ENCODE measurements at places on chromosomes 4 and X.
A peak's percentile ranks its signal among the peaks of the same experiment; 100 is the strongest.

DNA sequence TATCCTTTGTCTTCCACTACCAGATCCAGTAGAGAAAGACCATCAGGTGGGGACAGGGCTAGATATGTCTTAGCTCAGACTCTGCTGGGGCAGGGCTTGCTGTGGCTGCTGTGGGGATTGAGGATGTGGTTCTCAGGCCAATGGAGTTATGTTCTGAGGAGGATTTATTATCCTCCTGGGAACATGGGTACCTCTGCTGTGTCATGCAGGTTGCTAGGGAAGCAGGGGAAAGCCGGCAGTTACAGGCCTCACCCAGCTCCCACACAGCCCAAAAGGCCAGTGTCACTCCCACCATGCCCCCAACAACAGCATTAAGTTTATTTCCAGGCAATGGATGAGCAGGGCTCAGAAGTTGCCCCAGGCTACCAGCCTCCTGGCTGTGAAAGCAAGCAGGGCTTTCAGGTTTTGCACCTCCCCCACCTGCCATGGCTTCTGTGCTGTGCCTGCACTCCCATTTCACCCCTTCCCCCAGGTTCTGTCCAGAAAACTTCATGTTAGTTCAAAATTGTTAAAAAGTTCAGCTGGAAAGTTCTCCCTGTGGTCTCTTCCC lies 879.9 kb downstream of the ARAP2 start:
- no peak for DNase-seq

DNA sequence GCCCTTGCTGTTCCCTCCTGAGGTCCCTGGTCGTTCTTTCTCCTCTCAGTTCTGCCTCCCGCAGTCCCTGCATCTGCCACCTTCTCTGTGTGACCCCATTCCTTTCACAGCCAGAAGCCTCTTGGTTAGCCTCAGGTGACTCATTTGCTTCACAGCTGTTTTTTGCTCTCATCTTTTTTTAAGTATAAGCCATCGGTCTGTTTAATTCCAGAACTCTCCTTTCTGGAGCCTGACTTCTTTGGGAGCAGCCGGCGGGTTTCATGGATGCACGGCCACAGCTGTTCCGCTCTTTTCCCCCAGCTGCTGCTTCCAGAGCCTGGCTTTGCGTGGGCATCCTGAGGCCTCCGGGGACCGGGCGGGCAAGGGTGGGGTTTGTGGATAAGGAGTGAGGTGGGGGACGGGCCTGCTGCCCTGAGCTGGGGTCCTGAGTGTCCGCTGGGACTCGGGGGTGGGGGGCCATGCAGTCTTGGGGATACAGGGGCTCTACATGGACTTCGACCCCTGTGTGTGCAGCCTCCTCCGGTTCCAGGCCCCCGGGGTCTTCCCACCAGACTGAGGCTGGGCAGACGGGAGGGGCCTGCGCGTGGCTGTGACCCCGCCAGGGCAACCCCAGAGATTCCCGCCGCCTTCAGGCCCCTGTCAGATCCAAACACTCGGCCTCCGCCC lies 46.7 kb downstream of the PCGF3 start:
- DNase-seq = no peak

- DNase-seq = no peak
These were observed 4.9 kb downstream of the LYAR start for GRCh38 chr4:4284827-4285618.

GRCh38 chr4:83723609-83724008 lies 187.7 kb downstream of the GPAT3 start:
- peak; percentile 29 for DNase-seq

DNA sequence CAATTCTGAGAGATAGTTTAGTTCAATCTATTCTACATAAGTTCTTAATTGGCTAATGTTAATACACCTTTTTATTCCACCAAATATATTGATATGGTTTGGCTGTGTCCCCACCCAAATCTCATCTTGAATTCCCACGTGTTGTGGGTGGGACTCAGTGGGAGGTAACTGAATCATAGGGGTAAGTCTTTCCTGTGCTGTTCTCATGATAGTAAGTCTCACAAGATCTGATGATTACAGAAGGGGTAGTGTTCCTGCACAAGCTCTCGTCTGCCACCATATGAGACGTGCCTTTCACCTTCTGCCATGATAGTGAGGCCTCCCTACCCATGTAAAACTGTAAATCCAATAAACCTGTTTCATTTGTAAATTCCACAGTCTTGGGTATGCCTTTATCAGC lies 11.3 kb downstream of the PPA2 start:
- no peak for DNase-seq

DNA sequence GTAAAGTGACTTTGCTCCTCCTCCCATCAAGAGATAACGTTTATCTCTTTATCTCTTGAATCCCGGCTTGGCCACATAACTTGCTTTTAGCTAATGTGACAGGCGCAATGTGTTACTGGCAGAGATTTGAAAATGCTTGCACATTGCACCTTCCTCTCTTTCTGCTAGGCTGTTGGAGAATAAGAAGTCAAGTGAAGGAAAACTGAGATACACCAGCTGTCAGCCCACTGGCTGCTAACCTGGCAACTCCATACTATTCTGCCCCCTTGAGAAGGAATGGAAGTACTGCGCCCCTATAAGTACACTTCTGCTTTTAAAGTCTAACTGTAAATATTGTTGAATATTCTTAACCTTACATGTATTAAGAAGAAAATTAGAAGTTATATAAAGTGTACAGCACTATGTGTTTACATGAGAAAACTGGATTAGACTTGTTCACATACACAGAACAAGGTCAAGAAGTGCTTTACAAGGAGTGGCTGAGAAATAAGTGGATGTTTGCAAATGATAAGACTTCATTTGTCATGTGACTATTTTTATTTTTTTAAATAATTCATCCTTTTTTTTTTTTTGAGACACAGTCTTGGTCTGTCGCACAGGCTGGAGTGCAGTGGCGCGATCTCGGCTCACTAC lies 424.5 kb upstream of the CTSO start:
- peak; percentile 45 for DNase-seq

- DNase-seq = no peak
These were observed 13.5 kb upstream of the PLS3 start for GRCh38 chrX:115547448-115547847.

- DNase-seq = no peak
These were observed 2178.2 kb downstream of the ARAP2 start for GRCh38 chr4:34066126-34066525.

- peak; percentile 23 for DNase-seq
These were observed 77.9 kb downstream of the EGF start for GRCh38 chr4:109990261-109991257.

DNA sequence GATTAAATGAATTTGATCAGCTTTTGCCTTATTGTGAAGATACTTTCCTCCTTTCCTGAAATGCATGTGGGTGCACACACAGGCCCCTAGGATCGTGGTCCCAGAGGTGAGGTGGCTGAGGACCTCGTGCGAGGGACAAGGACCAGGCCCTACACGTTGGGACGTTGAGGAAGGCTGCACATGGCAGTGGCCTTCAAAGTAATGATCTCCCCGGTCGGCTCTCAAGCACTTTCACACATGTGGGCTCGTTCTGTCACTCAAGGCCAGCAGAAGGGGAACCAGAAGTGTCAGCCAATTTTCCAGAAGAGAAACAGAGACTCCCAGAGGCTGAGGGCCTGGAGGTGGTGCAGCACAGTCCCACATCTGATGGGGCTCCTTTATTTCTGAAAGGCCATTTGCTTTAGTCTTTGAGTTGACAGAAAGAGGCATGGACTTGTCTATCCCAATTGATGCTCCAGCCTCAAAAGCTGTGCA lies 196.8 kb downstream of the AFAP1 start:
- peak; percentile 55 for DNase-seq

DNA sequence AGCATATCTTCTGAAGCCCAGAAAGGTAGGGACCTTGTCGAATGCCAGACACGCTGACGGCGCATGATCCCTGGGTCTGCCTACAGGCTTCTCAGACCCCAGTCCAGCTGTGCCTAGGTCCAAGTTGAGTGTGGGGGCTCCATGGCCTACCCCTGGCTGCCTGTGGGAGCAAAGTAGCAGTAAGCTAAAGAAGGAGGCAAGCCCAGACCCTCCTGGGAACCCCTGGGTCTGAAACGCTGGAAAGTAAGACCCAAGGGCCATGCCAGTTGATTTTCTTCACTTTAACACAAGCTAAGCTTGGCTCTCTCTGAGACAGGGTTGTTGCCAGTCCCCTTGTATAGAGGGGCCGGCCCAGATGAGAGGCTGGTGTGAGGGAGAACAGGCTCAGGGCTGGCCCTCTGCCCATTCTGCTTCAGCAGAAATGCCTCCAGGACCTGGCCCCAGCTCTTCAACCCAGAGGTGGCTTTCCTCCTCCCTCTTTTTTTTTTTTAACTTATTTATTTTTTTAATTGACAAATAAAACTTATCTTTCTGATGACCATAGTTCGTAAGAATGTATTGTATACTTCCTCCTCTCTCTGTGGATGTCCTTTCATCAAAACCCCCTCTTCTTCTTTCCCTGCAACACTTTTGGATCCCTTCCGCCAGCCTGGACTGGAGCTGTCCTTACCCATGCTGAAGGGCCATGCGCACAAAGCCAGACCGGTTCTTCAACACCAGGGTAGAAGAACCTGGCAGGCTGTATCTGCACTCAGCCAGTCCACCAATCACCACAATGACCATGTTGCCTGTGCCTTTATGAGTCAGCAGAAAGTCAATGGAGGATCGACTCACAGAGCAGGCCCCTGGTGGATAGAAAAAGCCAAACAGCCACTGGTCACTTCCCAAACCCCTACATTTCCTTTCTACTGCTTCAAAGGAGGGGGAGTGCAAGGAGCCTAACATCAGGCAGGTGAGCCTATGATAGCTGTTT lies 7.1 kb downstream of the AWAT2 start:
- DNase-seq = no peak

DNA sequence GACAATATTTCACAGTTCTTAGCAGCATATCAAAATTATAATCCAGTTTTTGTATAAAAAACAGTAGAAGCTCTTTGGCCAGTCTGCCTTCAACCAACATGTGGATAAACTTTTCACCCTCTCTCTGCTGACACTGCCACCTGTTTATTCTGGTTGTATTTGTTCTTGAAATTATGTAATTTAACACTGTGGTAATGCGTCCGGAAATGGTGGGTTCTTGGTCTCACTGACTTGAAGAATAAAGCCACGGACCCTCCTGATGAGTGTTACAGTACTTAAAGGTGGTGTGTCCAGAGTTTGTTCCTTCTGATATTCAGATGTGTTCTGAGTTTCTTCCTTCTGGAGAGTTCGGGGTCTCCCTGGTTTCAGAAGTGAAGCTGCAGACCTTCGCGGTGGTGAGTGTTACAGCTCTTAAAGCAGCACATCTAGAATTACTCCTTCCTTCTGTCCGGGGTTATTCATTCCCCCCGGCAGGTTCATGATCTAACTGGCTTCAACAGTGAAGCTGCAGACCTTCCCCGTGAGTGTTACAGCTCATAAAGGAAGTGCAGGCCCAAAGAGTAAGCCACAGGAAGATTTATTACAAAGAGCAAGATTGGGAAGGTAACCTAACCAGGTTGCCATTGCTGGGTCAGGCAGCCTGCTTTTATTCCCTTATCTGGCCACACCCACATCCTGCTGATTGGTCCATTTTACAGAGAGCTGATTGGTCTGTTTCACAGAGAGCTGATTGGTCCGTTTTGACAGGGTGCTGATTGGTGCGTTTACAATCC lies 15.7 kb downstream of the FAM184B start:
- no peak for DNase-seq

GRCh38 chr4:48991357-48991756 lies 5.3 kb downstream of the CWH43 start:
- no peak for DNase-seq

GRCh38 chrX:110989447-110989846 lies 106.5 kb upstream of the PAK3 start:
- DNase-seq = no peak

DNA sequence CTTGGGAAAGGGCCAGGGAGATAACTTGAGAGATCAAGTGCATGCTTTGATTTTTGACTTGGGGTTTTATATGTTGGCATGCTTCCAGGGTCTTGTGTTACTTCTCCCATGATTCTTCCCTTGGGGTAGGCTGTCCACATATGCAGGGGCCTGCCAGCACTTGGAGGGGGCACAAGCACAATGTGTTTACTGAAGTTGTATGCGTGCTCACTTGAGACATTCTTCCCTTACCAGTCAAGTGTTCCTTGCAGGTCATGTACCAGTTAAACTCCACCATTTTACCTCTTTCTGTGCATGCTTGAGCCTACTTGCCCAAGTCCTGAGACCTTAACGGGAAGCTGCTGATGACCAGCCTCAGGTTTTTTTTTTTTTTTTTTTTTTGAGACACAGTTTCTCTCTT lies 1880.5 kb downstream of the ARAP2 start:
- no peak for DNase-seq

DNA sequence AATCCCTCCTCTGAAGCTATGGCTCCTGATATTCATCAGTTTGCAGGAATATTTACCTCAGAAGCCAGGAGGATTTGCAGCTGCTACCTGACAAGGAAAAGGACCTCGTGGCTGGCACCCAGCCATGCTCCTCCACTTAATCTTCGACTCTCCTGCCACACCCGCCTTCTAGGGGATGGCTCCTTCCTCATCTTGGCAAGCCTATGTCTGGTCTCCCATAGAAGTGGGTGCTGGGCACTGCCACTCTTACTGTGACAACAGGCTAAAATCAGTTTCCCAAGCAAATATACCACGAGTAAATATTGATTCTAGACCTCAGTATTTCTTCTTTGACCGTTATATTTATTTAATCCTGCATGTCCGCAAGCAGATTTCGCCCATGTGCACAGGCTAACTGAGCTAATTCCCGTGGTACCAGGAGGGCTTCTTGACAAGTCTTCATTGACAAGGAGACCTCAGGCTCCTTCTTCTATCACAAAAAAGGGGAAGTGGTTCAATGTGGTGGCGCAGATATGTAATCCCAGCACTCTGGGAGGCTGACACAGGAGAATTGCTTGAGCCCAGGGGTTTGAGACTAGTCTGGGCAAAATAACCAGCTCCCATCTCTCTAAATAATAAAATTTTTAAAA lies 52.6 kb upstream of the DCTD start:
- peak; percentile 56 for DNase-seq

GRCh38 chrX:125952973-125953372 lies 213.1 kb downstream of the DCAF12L2 start:
- no peak for DNase-seq
